Posterior vena cava (tissue), 2 donors: ENCODE measurements at places on chromosomes 13 and 19. TPM values are rescaled to one million over a fixed set of nuclear protein-coding genes. Genes with fewer than 3 reads are reported as not detected.

DNA sequence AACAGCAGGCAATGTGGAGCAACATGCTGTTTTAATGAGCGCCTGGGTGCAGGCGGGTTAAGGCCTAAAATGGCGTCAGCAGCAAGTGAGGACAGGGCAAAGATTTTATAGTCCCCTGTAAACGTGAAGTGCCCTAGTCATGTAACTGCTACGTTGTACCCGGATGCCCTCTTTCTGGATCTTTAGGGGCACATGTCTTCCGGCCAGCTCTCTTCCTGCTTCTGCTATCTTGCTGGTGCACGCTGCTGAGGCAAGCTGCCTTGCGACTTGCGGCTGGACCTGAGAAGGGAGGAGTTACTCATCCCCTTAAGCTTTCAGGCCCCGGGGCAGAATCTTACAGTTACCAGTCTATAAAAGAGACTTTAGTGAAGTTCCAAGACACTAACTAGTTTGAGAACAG, 303.6 kb upstream of the DACH1 start:
- no peak for DNase-seq

DNA sequence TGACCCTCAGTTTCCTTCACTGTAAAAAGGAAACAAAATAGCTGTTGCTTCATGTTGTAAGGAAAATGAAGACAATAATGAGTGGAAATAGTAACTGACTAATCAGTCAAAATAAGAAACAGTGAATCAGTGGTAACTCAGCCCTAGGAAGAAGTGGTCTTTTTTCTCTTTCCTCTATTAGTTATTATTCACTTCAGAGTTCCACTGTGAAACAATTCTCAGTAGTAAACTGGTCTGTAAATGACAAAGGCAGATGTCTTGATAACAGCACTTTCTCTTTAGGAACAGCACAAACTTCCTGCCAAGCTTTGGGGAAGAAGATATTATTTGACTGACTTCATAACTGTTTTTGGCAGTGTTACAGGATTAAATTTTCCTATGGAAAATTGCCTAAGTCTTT, 600.5 kb upstream of the KLHL1 start:
- no peak for DNase-seq

- DNase-seq: no peak
Observed at GRCh38 chr13:27551562-27551961, 68.8 kb downstream of the LNX2 start.

DNA sequence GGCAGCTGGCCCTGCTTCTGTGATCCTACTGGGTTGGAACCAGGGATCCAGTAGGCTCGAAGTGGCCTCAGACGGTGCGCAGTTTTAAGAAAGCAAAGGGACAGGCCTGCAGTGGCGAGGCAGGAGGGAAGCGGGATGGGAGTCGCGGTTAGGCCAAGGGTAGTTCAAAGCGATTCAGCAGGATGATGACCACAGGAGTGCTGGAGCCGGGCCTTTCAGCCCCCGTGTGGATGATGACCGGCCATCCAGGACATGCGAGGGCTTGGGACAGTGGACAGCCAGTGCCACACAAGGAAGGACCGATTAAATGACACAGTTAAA, 854 bp downstream of the RNASEH2B start:
- no peak for DNase-seq

DNA sequence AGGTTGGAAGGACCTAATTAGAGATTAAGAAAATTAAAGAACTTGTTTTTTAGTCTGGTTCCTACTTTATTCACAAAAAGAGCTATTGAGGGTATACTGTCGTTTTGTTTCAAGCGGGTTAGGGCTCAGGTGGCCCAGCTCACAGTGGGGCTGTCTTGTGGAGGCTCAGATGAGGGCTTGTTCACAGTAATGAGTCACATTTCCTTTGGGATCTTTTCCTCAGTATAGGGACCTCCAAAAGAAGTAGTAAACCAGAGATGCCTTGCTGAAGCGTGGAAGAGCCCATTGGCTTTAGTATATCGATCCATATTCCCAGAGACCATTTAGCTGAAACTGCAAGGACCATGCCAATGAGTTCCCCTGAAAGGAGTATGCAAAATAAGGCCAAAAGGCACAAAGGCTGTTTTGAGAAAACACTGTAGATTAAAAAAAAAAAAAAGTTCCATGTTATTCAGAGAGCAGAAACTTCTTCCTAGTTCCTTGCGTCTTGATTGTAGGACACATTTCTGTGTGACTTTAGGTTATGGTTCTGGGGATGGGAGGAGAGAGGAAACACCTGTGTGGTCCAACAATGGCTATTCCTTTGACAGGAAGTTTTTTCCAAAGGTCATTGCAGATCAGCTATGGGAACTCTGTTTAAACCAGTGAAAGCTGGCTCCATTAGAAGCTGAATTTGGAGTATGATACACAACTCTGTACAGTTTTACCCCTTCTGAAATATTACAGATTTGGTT, 32.8 kb upstream of the GPI start:
- DNase-seq: no peak

DNA sequence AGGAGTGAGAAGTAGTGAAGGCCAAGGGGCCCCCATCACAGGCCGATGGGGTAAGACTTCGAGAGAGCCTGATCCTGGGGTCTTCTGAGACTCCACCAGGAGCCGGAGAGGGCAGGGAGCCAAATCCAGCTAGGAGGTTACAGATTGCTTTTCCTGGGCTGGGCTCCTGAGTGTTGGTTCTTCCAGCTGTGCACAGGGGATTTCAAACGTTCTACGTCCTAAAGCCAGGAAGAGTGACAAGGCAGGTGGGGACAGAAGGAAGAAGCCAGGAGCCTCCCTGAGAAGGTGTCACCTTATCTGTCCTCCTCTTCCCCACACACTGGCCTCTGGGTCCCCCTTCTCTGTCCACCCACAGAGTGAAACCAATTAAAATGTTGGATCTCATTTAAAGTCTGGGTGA, 16.1 kb upstream of the TPRX2 start:
- DNase-seq: no peak

DNA sequence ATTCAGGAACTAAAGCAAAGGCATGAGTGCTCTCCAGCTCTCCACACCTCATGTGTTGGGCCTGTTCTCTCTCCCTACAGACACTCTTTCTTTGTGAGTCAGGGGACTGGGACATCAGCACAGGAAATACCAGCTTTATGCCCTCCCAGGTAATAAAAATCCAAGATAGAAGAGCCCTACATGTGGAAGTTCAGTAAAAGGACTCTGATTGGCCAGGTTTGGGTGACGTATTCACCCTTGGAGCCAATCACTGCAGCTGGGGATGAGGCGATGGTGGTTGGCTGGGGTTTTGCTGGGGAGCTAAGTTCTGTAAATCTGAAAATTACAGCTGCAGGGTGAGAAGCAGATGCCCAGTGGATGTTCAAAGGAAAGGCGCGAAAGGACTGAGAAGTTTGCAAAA, 32.5 kb downstream of the CCDC70 start:
- no peak for DNase-seq

GRCh38 chr13:80962173-80962572, 621.2 kb upstream of the SPRY2 start:
- DNase-seq: no peak

DNA sequence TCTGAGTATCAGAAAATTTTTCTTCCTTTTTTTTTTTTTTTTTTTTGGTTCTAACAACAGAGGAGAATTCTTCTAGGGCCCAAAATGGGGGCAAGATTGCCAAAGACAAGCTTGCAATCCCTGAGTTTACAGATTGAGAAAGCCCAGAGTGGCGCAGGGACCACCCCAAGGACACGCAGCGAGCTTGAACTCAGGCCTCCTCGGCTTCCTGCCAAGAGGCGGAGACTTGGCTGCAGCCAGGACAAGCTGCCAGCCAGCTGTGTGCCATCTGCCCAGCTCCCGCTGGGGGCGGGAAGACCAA, 506 bp upstream of the MRPL34 start:
- DNase-seq: no peak

DNA sequence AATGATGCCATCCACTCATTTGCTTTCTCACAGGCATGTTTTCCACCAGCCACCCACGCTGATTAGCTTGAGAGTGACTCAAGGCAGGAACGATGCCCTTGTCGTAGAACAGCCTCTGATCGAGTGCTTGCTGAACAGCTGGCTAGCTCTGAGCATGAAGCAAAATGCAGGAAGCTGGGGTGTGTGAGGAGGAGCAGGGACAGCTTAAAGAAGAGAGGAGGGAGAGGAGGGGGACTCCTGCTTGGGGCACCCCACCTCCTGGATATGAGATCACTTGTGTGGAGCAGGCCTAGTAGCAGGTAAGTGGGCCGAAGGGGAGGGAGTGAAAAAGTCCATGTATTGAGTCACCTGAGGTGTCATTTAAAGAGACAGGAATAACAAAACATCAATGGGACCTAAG, 48.8 kb downstream of the IRS2 start:
- no peak for DNase-seq

The PIP5K1C gene
- total RNA-seq: 85.4 TPM

The CATSPERD gene
- not detected for total RNA-seq

The ZFP30 gene
- 10.5 TPM for total RNA-seq

The CYP4F2 gene
- not detected for total RNA-seq

The LRRC63 gene
- total RNA-seq: 0.42 TPM

The PDE4A gene
- 12.8 TPM for total RNA-seq

The KLK15 gene
- not detected for total RNA-seq

The ZNF544 gene
- 12.2 TPM for total RNA-seq

The UBE2L5 gene
- total RNA-seq: 1.2 TPM

The GRK1 gene
- not detected for total RNA-seq

The SIGLEC12 gene
- 0.42 TPM for total RNA-seq

The ZNF829 gene
- 3.4 TPM for total RNA-seq
